LHCN-M2 (cell line): ENCODE measurements at places on chromosomes 6 and 20. TPM values are rescaled to one million over a fixed set of nuclear protein-coding genes. Genes with fewer than 3 reads are reported as not detected.

GRCh38 chr6:100633096-100633777 is 168.5 kb upstream of the SIM1 start:
- DNase-seq: peak; percentile 94

GRCh38 chr6:156988276-156989158 is 211.3 kb downstream of the ARID1B start:
- peak; percentile 44 for DNase-seq

DNA sequence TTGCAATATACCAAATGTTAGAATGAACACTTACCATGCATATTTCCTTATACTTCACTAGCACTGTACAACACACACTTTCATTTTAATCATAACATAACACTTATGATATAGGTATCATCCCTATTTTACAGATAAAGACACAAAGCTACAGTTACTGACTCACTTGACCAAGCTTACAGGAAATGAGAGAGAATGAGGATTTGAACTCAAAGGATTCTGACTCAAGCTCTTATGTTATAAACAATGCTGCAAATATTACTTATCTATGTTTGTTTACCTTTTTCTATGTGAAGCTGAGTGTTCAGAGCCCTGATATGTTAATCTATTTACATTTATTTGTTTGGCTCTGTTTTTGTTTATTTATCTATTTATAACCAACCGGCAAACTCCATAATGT is 245.4 kb downstream of the PTPRK start:
- peak; percentile 63 for DNase-seq

GRCh38 chr20:51388227-51388626 is 154.3 kb downstream of the NFATC2 start:
- peak; percentile 34 for DNase-seq

KCNS1 gene
- not detected in 2 replicates for total RNA-seq

RNF39 gene
- total RNA-seq: not detected in 2 replicates

IL17A gene
- not detected in 2 replicates for total RNA-seq
